ENCODE measurements at places on chromosomes 4 and X.

GRCh38 chrX:42751573-42751972, 26.4 kb downstream of the PPP1R2C start:
- no peak for DNase-seq

- no peak for DNase-seq
These were observed 620.0 kb downstream of the BCOR start for GRCh38 chrX:39477762-39478120.

- no peak for DNase-seq
These were observed 13.4 kb downstream of the TBC1D9 start for GRCh38 chr4:140742838-140743193.

- DNase-seq, result no peak
These were observed 100.8 kb downstream of the SHROOM3 start for GRCh38 chr4:76535603-76536372.

- DNase-seq, result no peak
These were observed 21.8 kb upstream of the CSF2RA start for GRCh38 chrX:1246816-1247215.

GRCh38 chr4:122996350-122996749, 74.0 kb upstream of the NUDT6 start:
- DNase-seq, result no peak

DNA sequence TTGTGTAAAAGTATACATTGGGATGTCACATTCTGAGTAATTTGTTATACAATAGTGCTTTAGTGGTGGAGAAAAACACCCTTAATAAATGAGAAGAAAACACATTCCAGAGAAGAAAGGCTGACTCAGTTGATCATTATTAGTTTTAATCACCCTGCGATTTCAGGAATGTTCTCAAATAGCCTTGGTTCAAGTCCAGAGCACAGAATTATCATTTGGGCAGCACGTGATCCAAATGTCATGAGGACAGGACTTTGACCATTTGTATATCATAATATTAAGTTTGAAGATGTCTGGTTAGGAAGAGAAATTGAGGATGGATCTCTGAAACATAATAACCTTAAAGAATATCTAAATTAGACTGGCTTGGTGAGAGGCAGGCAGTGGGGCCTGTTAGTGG, 1434.3 kb upstream of the TENM3 start:
- no peak for DNase-seq

- DNase-seq, result no peak
These were observed 1615.3 kb downstream of the PCDH18 start for GRCh38 chr4:135917011-135917410.

DNA sequence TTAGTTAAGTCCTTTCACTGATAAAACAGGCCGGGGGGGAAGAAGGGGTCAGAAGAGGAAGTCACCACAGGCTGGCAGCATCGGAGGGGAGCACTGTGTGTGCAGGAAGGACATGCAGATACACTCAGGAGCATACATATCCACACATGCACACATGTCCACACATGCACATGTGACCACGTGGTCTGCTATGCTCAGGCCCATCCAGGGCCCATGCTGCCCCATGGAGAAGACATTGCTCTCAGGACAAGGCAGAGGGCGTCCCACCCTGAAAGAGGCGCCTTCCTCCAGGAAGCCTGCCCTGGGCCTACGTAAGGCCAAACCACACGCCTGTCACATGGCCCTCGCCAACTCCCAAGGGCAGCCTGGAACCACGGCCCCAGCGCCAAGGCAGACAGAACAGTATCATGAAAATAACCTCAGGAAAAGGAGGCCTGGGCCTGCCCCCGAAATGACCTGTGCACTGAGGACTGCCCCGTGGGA, 15.8 kb downstream of the WDR1 start:
- DNase-seq, result no peak

DNA sequence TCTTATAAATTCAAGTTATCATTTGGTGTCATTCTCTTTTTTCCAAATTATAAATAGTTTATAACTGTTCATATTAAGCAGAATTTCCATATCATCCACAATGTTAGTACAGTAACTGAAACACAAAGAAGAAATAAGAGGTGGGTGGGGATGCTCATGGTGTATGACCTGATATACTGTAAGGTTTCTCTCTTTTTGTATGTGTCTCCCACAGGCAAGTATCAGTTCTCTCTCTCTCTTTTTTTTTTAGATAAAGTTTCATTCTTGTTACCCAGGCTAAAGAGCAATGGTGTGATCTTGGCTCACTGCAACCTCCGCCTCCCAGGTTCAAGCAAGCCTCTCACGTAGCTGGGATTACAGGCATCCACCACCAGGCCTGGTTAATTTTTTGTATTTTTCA, 43.7 kb upstream of the UGT2A3 start:
- no peak for DNase-seq

- no peak for DNase-seq
These were observed 34.5 kb upstream of the FAM9C start for GRCh38 chrX:13078739-13079444.

DNA sequence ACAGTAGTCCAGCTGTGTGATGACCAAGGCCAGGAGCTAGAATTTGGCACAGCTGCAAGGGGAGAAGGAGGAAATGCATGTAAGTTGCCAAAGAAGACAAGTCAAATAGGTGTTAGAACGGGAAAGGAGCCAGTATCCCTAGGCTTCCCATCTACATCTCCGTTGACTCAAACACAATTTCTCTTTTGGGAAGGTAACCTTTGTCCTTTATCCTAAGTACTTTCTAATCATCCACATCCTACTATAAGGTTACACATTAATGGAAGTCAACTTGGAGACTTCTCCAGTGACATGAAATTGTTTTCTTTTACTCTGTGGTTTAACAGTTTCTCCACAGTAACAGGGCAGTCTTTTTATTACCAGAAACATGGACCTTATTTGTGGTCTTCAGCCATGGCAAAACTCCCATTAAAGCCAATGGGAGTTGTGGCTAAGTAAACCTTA, 620.0 kb downstream of the ANKRD50 start:
- no peak for DNase-seq

All from chondrocyte (in vitro differentiated cells).